ENCODE measurements at places on chromosomes 1 and 21.
A peak's percentile ranks its signal among the peaks of the same experiment; 100 is the strongest.

DNA sequence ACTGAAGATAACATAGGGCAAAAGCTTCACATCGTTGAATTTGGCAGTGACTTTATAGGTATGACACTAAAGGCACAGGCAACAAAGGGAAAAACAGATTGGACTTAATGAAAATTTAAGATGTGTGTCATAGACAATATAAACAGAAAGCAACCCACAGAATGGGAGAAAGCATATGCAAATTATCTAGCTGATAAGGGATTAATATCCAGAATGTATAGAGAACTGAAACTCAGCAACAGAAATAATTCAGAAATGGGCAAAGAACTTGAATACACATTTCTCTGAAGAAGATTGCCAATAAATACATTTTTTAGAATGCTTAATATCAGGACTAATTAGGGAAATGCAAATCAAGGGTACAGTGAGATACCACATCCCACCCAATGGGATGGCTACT, 55.2 kb upstream of the ANGPTL1 start:
- DNase-seq: no peak

- DNase-seq: no peak
These were observed 13.3 kb upstream of the PPP2R5A start for GRCh38 chr1:212271823-212272485.

DNA sequence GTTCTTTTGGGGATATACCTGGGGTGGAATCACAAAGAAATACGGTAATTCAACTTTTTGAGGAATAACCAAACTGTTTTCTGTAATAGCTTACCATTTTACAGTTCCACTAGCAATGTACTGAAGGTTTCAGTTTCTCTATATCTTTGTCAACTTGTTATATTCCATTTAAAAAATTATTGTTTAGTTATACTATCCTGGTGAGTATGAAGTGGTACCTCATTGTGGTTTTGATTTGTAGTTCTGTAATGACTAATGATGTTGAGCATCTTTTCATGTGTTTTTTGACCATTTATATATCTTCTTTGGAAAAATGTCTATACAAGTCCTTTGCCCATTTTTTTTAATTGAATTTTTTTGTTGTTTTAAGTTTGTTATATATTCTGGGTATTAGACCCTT, 39.4 kb downstream of the MAST2 start:
- DNase-seq: no peak

- DNase-seq: peak; percentile 98
These were observed at the start of gene KLHDC9 for GRCh38 chr1:161098210-161099068. Gene KLHDC9 (plus strand): TSS chr1:161098361. CDS start chr1:161098536, 175 bp downstream.

- no peak for DNase-seq
These were observed 81.3 kb upstream of the PPIH start for GRCh38 chr1:42576935-42577334.

GRCh38 chr1:34380526-34381124, 203.9 kb downstream of the C1orf94 start:
- peak; percentile 43 for DNase-seq

- peak; percentile 70 for DNase-seq
These were observed 47.2 kb downstream of the HSD3B1 start for GRCh38 chr1:119554183-119554582.

DNA sequence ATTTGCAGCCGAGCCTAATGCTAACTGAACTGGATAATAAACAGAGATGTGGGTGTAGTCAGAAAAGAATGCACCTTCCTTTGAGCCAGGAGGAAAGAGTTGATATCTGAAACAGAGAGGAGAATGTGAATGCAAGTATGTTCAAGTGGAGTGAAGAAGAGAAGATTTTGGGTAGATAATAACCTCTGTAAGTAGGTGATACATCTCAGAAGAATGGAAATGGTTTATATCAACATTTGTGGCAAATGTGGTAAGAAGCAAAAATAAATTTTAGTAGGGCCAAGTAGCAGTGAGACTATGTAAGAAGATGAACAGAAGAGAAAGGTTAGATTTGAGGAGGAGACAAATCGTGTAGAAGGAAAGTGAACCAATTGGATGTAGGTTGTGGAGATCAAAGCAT, 1.7 kb upstream of the DNTTIP2 start:
- no peak for DNase-seq
